Bladder microvascular endothelial cell (primary cell): ENCODE measurements at places on chromosomes 6 and 20. TPM values are rescaled to one million over a fixed set of nuclear protein-coding genes. Genes with fewer than 3 reads are reported as not detected.

The OPRM1 gene
- not detected in 2 replicates for total RNA-seq

The PDE10A gene
- total RNA-seq: 3.2 and 7.2 TPM in 2 replicates

The NRSN1 gene
- not detected in 2 replicates for total RNA-seq

The MAS1 gene
- total RNA-seq: under 0.01 TPM in 1 of 2 replicates, not detected in the other

The ARFGAP1 gene
- 32.7 and 68.0 TPM in 2 replicates for total RNA-seq

The TPD52L1 gene
- total RNA-seq: 3.8 and 5.3 TPM in 2 replicates
